CD4-positive, alpha-beta T cell treated with Interleukin-15 for 4 hours (primary cell): ENCODE measurements at places on chromosomes 7 and 10.

DNA sequence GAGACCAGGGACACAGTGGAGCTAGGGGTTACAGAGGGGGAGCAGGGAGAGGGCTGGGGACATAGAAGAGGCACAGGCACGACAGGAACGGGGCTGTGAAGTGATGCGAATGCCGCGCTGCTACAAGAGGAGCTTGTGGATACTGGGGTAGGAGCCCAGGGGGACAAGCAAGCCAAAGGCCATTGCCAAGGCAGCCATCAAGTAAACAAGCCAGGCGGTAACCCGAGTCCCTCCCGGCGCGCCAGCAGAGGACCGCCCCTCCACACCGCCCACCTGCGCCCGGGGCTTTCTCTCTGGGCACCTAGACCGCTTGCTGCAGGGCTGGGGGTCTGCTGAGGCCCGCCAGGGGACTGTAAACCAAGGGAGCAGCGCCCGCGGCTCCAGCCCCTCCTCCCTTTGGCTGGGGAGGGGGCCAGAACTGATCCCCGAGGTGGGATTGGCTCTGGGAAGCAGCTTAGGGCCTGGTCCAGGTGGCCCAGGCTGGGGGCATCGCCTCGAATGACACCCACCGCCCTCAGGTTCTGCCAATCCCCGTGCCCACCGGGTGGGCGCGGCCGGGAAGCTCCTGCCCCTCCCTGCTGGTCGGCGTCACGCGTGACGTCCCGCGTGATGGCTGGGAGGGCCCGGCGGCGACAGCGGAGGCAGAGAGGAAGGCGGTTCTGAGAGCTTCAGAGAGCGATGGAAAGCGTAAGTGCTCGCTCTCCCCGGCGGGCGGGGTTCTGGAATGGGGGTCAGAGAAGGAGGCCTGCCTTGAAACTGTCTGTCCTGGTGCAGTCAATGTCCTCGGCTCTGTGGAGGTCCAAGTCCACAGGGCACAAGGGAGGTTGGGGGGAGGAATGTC lies 982 bp downstream of the SFXN3 start:
- peak; percentile 71 for DNase-seq

GRCh38 chr7:123844712-123845219 lies at the start of gene HYAL4:
HYAL4 (plus strand) TSS chr7:123845169; CDS start chr7:123868274, 23,105 bp downstream.
- no peak for DNase-seq

- no peak for DNase-seq
Measured at GRCh38 chr7:101597941-101598340, 31.2 kb downstream of the MYL10 start.

DNA sequence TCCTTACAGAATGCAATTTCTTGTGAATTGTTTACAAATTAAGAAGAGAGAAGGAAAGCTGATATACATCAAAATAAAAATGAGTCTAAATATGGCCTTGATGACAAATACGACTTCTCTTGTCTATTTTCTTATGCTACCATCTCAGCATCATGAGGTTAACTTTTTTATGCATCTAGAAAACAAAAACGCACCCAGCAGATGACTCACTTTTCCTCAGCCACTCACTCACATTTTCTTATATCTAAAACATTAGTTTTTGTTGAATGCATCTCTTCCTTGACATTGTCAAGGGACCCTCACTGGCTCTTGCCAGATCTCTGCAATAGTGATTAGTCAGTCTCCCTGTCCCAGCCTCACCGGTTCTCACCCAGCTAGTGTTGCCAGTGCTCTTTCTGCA lies 256.4 kb upstream of the SLC26A5 start:
- no peak for DNase-seq

GRCh38 chr7:96287132-96287531 lies 34.8 kb downstream of the SLC25A13 start:
- DNase-seq: no peak

- DNase-seq: no peak
Measured at GRCh38 chr7:119888251-119888650, 384.7 kb upstream of the KCND2 start.

DNA sequence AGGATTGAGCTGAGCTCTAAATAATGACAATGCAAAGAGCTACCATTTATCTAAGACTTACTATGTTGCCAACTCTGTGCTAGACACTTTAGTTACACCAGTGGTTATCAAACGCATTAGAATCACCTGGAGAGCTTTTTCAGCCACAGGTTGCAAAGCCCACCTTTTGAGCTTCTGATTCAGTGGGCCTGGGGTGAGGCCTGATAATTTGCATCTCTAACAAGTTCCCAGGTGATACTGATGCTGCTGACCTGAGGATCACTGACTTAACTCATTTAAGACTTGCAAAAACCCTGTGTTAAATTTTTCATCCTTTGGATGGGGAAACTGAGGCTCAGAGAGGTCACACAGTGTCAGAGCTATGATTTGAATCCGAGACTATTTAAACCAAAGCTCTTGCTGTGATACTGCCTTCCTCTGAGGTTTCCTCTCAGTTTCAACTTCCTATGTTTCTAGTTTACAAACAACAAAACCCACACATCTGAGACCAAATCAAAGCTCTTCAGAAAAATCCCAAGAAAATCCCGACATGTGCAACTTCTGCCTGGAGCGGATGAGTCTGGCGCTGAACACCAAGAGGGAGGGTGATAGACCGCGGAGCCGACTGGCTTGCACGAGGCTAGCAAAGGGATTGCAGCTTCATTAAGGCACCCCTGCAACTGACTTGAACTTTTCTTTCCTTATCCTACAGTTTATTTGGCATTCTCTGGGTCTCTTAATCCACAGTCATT lies 124.9 kb downstream of the CYP26A1 start:
- no peak for DNase-seq

DNA sequence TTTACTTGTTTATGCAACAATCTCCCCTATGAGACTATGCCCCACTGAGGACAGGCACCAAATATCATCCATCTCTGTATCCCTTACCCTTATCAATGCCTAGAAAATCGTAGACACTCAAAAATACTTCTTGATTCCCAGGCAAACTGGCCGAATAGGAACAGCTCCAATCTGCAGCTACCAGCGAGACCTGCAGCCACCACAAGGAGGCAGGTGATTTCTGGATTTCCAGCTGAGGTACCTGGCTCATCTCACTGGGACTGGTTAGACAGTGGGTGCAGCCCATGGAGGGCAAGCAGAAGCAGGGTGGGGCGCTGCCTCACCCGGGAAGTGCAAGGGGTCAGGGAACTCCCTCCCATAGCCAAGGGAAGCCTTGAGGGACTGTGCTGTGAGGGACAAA lies 10.8 kb upstream of the PPP1R3C start:
- no peak for DNase-seq

- peak; percentile 65 for DNase-seq
Measured at GRCh38 chr7:22559829-22560489, 60.0 kb upstream of the STEAP1B start.

GRCh38 chr7:9022456-9022855 lies 589.0 kb downstream of the NXPH1 start:
- DNase-seq: no peak

DNA sequence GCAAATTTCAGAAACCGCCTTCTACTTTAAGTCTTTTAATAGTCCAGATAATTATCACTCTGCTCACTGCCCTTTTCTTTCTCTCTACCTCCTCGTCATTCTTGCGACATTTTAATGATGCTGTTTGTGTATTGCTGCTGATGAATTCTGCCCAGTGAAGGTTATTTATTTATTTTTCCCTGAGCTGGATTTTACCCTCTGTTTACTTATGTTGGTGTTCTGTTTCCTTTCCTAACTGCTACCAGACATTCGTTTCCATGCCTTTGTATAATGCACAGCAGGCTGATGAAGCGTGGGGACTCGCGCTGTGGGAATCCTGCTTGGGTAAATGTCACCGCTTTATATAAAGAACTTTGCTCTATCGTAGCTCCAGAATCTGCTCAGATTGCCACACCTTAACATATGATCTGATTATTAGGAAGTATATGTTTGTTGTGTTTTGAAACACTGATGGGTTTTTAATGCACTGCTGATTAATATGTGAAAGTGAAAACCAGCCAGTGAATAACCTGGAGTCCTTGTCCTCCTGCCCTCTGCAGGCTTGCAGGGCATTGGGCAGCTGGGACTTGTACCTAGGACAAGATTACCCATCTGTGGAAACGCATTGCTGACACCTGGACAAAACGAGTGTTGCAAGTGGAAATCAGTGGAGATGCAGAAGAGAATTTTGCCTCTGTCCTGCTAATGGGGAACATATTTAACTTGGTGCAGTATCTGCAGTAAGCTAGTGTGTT lies 291.5 kb downstream of the SDK1 start:
- DNase-seq: no peak

DNA sequence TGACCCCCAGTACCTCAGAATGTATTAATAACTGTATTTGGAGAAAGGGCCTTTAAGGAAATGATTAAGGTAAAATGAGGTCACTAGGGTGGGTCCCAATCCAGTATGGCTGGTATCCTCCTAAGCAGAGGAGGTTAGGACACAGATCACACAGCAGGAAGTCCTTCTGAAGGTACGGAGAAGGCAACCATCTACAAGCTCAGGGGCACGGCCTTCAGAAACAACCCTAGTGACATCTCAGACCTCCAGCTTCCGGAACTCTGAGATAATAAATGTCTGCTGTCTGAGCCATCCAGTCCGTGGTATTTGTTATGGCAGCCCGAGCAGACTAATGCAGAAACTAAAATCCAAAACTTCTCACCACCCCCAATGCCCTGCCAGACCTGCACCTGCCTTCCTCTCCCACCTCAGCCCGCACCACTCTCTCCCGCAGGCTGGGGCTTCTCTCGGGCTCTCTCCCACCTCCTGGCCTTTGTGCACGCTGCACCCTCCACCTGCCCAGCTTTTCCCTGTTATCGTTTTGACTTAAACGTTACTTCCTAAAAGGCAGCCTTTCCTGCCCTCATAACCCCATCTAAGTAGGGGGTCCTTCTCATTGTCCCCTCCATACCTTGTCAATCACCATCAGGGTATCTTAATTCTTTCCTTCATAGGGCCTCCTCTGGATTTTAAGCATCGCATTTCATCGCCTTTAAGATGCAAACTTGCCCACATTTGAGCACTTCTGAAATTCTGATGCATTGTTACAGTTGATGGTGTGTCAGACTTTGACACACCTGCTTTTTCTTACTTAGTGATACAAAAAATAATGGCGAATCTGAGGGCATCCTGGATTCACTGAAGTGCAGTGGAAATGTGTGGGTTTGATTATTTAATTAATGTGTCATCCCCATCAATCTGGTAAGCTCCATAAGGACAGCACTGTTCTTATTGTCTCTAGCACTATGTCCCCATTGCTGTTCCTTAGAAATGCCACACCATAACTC lies 32.2 kb upstream of the AQP1 start:
- no peak for DNase-seq

- DNase-seq: no peak
Measured at GRCh38 chr10:104924101-104924795, 283.2 kb downstream of the SORCS3 start.

DNA sequence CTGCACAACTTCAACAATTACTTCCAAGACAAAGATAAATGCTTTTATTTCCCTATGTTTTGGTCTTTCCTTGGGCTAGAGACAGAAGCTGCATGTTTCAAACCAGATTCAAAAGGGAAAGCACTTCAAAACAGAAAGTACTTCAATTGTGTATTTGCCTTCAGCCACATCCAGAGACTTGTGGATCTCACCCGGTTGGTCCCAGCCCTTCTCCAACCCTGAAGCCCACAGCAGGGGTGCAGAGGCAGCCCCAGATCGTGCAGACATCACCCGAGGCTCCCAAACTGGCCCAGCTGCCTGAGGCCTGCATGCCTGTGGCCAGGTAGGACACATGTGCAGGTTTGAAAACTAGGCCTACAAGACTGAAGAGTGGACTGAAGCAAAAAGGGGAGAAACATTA lies 80.8 kb downstream of the ALOX5 start:
- DNase-seq: no peak

- DNase-seq: peak; percentile 21
Measured at GRCh38 chr7:15015545-15016314, 113.2 kb upstream of the DGKB start.

- no peak for DNase-seq
Measured at GRCh38 chr10:73780966-73781365, 882 bp upstream of the CHCHD1 start.
